ENCODE measurements at places on chromosomes 5 and 9.
A peak's percentile ranks its signal among the peaks of the same experiment; 100 is the strongest.

DNA sequence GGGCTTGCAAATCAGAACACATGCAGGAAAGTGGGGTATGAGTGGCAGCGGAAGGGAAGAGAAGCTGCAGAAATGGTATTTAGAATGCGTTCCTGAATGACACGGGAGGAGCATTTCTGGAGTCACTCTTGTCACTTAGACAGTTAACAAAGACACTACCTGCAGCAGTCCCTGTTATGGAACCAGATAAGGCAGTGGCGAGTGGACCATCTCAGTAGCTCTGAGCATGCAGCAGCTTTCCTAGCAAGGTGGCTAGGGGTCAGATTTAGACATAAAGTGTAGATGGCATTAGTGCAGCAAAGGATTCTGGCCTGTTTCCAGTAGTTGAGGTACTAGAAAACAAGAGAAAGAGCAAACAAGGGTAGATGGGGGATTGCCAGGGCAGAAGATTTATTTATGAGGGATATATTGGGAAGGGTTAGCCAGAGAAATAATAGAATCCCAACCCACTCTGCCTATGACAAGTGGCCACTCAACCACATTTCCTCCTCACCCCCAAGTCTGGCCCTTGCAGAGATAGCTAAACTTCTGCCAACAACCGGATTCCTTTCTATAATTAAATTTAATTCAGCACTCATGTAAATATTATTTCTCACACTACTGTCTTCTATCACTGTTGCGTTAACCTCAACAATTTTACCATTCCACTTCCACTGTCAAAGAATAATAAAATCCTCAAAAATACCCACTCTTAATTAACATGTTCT is 201.6 kb downstream of the DCP2 start:
- DNase-seq = no peak

DNA sequence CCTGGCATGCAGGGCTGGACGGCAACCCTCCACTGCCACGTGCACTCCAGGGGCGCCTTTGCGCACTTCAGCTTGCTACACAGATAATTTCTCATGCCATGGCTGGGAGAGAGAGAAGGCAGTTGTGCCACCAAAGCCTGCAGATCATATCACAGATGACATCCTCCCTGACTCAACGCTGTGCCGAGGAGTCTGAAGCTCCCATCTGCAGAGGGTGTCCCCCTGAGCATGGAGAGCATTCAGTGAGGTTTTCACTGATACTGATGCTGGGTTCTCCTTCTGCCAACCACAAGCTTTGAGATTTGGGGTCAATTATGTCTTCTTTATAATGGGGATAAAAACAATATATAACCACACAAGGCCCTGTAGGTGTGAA is 607.4 kb upstream of the ADAMTS16 start:
- DNase-seq = no peak

DNA sequence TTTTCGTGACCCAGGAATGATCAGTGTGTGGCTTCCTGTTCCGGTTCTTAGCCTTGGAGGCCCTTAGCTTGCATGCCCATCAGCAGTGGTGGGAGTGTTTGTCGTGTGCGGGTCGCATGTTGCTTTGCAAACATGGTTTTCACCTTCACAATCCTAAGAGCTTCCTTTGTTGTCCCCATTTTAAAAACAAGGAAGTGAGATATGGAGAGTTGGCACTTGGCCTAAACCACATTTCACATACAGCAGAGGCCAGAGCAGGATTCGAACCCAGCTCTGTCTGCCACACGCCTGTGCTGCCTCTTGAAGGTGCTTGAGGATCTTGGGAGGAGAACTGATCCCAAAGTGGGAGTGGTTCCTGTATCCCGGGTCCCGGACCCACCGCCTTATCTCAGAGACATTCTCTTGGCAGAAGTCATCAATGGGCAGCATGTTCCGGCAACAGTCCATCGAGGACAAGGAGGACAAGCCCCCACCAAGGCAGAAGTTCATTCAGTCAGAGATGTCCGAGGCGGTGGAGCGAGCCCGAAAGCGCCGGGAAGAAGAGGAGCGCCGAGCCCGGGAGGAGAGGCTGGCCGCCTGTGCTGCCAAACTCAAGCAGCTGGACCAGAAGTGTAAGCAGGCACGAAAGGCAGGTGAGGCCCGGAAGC is 38.2 kb upstream of the POMT1 start:
- no peak for DNase-seq

GRCh38 chr5:86679529-86679928 is 61.8 kb downstream of the COX7C start:
- peak; percentile 70 for DNase-seq

- DNase-seq = no peak
Observed at GRCh38 chr5:8209500-8209899, 340.6 kb downstream of the MTRR start.

- no peak for DNase-seq
Observed at GRCh38 chr5:113336975-113337374, 97.8 kb downstream of the TSSK1B start.

- DNase-seq = no peak
Observed at GRCh38 chr9:74092491-74092834, 404.7 kb upstream of the RORB start.

DNA sequence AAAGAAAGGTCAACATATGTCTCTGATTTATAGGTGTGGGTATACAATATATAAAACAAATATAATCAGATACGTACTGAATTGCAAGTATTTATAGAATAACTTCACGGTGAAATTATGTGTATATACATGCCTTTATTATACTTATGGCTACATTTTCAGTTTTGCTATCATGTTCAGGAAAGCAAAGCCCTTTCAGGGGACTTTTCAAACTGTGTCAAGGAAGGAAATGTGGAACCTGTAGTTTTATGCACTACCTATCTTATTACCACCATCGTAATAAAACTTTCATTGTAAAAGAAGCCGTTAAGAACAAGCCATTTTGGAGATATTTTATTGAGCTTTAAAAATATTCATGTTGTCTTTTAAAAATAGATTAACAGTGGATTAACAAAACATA is 257.2 kb downstream of the PJA2 start:
- no peak for DNase-seq

- no peak for DNase-seq
Observed at GRCh38 chr9:35453786-35454185, 36.1 kb upstream of the RUSC2 start.

DNA sequence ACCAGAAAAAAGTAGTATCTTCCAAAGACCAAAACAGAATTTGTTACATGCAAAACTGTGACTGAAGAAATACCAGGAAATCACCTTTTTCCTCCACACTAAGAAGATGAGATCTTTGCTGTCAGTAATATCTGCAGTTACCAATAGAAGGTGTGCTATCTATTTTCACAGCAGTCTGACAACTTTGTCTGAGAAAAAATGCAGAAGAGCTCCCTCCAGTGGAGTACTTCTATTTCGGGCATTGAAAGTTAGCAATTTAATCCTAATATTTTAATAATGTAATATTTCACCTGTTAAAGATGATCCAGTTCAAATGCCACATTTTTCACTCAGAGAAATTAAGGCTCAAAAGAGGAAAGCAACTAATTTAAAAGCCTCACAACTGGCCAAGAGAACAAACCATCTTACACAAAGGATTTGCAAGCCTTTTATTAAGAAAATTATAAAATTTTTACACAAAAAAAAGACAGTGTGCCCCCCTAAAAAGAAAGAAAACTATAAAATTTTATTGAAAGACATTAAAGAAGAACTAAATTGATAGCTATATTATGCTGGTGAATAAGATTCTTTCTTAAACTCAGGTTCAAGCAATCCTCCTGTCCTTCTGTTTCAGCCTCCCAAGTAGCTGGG is 50.6 kb downstream of the DEPDC1B start:
- peak; percentile 28 for DNase-seq

GRCh38 chr5:179568721-179569120 is 18.4 kb downstream of the RUFY1 start:
- no peak for DNase-seq

DNA sequence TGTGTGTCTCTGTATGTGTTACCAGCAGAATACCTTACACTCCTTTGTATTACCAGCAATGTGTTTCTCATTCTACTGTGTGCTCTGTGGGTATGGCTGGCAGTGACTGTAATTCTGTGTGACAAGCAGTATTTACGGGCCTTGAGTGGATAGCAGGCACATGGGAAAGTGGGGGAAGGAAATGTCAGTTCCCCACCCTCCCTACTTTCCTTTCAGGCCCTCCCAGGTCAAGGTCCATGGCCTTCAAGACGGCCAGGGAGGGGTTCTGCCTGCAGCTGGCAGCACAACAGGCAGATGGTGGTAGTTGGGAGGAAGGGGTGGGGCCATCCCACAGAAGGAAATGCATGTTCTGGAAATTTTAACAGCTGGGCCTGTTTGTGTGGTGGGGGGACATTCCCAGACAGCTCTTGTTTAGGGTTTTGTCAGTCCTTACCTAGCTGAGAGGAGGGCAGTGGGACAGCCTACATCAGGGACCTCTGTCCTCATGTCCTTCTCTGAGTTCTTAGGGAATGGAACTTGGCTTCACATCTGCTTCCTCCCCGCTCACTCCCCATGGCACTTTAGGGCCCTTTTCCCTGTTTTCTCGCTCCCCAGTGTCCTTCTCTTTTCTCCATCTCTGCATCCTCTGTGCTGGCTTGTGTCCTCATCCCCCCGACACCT is 14.6 kb upstream of the TNIP1 start:
- DNase-seq = no peak

DNA sequence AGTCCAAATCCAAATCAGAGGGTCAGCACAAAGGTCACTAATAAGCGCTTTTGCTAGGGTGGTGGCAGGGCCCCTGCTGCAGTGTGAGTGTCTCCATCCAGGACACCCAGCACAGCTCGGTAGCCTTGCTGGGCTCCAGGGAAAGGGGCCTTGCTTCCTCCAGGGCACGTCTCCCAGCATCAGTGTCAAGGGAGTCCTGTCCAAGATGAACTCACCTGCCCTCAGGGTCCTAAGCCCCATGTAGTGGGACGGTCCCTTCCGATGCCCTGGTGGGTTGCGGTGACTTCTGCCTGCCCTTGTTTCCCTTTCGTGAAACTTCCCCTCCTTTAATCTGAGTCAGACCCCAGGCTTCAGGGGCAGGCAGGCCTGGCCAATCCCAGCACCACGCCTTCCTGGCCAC is 101.7 kb downstream of the ZNF354C start:
- DNase-seq = no peak

GRCh38 chr5:115888027-115888426 is 46.3 kb downstream of the AP3S1 start:
- no peak for DNase-seq

GRCh38 chr9:35736201-35736633 is 3.8 kb downstream of the CREB3 start:
- DNase-seq = peak; percentile 20
